Activated CD8-positive, alpha-beta T cell treated with anti-CD3 and anti-CD28 coated beads for 36 hours (primary cell): ENCODE measurements at places on chromosomes 1 and 21. TPM values are rescaled to one million over a fixed set of nuclear protein-coding genes. Genes with fewer than 3 reads are reported as not detected.

- DNase-seq: no peak
These were observed 46.1 kb downstream of the NME7 start for GRCh38 chr1:169321539-169321938.

- no peak for DNase-seq
These were observed 34.4 kb downstream of the CAPN9 start for GRCh38 chr1:230781594-230781993.

DNA sequence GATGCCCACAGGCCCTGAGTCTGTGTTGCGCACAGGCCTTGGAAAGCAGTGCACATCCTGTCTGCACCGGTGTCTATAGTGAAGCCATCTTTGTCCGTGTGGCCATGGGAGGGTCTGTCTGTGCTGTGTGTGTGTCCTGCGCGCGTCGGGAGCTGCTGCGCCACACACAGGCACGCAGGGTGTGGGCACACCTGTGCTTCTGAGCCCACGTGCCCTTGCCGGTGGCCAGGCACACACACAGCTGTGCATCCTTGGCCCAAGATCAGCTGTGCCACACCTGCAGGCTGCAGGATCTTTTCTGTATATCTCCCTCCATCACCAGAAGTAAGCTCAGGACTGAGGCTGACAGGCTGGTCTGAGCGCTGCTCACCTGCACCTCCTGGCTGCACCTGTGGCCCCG is 3.2 kb upstream of the SAMD11 start:
- no peak for DNase-seq

DNA sequence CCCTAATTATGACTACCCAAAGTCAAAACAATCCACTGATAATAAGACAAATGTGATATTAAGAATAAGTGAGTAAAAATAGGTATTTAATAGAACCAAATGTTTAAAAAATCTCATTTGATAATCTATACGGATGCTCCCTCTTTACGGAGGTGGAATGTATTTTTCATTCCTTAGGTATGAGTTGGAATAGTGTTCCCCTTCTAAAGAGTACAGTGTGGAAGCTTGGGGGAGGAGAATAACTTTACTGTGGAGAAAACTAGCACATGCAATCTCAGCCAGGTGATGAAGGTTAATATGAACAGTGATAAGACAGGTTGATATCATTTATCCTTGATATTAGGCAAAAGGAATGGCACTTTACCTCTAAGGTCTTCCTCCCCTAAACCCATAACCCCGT is 74.6 kb downstream of the GPR88 start:
- no peak for DNase-seq

DNA sequence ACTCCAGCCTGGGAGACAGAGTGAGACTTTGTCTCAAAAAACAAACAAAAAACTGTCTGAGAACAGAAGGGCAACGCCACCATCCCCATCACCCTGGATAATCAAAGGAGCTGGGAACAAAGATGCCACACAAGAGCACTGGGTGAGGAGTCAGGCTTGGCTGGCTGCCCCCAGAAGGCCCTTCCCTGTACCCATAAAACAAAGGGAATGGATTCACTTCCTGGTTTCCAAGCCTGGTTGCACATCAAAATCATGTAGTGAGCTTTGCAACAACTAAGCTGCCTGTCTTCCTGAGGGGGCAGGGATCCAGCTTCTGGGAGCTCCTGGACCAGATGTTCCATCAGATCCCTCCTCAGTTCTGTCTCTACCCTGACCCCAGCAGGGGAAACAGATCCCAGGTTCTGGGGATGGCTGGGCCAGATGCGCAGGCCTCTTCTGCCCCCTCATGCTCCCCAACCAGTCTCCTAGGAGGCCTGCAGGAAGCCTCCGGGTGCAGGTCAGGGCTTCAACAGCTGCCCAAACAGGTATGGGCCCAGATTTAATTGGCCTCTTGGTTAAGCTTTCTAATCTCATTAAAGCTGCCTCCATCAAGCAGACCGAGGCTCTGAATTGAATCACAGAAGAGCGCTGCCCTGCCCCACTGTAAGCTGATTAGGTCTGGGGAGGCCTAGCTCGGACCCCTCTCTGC is 97.8 kb downstream of the MRPL37 start:
- no peak for DNase-seq

GRCh38 chr1:24202987-24203386 is 15.9 kb upstream of the IFNLR1 start:
- no peak for DNase-seq

DNA sequence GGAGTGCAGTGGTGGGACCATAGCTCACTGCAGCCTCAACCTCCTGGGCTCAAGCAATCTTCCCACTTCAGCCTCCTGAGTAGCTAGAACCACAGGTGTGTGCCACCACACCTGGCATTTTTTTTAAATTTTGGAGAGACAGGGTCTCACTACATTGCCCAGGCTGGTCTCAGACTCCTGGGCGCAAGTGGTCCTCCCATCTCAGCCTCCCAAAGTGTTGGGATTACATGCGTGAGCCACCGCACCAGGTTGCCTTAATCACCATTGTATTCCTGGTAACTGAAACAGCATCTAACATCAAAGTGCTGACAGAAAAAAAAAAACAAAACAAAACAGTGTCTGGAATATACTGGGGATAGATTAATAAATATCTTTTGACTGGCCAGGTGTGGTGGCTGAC is 18.2 kb downstream of the RPL5 start:
- no peak for DNase-seq

DNA sequence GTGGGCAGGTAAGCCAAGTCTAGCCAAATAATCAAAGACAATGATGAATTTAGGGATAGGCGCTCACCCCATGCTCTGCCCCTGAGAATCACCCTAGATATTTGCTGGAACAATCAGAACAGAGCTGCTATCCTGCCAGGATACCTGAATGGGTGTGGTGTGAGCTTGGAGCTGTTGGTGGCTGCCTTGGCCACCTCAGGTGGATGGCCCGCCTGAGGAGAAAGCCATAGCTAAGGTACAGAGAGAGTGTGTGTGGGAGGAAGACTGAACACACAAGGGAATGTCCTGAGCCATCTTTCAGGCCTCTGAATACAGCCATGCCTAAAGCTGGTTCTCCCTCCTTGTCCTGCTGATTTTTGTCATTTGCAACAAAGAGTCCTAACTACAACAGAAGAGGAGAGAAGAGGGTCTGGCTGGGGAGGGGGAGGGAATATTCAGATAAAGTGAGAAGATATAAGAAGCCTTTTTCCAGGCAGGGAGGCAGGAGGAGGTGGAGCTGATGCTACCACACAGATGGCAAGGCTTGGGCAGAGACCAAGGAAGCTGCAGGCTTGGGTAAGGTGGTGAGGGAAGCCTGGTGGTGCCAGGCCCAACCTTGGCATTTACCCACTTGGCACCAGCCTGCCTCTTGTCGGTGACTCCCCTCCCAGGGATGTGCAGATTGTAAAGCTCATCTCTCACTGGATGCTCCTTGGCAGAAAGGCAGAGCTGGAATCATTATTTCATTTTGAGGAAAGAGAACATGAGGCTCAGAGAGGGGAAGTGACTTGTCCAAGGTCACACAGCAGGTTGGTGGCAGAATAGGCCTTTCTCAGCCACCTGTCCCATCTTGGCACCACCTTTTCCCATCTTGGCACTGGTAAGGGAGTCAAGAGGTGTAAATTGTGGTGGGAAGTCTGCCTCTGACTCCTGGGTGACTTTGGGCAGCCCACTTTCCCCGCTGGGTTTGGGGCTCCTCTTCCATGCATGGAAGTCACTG is 49.7 kb downstream of the NKAIN1 start:
- no peak for DNase-seq

GRCh38 chr1:183278739-183279591 is 92.9 kb downstream of the LAMC2 start:
- DNase-seq: no peak

CR1L gene
- not detected for total RNA-seq
